ENCODE measurements at places on chromosomes 5 and 9.

GRCh38 chr9:130667120-130667435, 2.7 kb downstream of the PRDM12 start:
- DNase-seq, result no peak

DNA sequence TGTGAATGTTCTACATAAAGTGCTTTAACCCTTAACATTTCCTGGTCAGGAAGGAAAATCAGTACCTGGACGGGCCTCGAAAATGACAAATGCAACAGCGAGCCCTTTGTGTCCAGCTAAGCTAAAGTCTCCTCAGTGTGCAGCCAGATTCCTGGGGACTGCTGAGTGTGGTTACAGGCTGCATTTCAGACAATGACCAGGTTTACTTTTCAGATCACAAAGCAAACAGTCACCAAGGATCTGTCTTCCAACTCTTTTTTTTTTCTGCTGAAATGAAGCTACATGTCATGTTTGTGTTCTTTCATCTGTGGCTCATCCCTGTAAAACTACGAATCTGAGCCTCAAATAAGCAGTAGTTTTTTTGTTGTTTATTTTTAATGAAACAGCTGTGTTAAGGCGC, 20.8 kb downstream of the SLC46A2 start:
- no peak for DNase-seq

DNA sequence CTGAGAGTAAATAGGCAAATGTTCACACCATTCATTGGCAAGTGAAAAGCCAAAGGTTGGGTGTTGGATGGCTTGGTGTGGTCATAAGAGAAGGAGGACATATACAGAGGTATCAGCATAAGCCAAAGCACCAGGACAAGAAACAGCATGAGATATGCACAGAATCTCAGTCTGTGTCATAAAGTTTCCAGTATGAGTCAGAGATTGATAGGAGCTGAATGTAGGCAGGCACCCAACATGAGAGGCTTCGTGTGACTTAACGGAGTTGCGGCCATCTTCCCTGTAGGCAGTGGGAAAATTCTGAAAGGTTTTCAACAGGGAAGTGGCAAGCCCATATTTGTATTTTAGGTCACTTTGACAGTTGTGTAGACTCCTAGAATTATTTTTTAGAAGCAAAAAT, 54.5 kb downstream of the SNCAIP start:
- no peak for DNase-seq

GRCh38 chr5:42579320-42579719, 156.1 kb downstream of the GHR start:
- DNase-seq, result no peak

GRCh38 chr5:170697031-170697430, 86.5 kb upstream of the GABRP start:
- DNase-seq, result no peak

DNA sequence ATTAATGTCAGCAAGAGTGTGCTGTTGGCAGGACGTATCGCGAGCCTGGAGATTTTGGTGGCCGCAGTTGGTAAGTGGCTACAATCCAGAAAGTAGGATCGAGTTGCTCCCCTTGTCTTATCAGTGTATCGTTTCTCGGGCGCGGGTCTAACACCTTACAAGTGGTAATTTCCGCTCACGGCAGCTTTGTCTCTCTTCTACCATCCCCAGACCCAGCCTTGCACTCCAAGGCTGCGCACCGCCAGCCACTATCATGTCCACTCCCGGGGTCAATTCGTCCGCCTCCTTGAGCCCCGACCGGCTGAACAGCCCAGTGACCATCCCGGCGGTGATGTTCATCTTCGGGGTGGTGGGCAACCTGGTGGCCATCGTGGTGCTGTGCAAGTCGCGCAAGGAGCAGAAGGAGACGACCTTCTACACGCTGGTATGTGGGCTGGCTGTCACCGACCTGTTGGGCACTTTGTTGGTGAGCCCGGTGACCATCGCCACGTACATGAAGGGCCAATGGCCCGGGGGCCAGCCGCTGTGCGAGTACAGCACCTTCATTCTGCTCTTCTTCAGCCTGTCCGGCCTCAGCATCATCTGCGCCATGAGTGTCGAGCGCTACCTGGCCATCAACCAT, 1.1 kb downstream of the PTGER4 start:
- no peak for DNase-seq

GRCh38 chr9:21996438-21996837, 1.8 kb downstream of the CDKN2B-AS1 start:
- no peak for DNase-seq

DNA sequence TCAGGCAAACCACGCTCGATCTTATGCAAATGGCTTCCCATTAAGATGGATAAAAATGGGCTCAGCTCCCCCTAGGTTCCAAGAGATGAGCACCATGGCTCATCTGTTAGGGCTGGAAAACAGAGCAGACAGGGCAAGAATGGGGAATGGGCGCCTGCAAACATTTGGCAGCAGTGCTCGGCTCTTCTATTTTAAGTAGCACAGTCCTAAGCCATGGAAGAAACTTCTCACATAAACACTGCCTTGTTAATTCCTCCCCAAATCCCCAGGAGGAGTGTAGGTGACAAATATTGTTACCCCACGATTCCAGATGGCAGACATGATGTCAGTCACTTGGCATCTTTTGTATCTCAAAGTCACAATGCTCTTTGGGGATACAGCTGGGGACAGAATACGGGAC, 221.8 kb downstream of the ICE1 start:
- no peak for DNase-seq
